ENCODE measurements at places on chromosomes 12 and 14.

DNA sequence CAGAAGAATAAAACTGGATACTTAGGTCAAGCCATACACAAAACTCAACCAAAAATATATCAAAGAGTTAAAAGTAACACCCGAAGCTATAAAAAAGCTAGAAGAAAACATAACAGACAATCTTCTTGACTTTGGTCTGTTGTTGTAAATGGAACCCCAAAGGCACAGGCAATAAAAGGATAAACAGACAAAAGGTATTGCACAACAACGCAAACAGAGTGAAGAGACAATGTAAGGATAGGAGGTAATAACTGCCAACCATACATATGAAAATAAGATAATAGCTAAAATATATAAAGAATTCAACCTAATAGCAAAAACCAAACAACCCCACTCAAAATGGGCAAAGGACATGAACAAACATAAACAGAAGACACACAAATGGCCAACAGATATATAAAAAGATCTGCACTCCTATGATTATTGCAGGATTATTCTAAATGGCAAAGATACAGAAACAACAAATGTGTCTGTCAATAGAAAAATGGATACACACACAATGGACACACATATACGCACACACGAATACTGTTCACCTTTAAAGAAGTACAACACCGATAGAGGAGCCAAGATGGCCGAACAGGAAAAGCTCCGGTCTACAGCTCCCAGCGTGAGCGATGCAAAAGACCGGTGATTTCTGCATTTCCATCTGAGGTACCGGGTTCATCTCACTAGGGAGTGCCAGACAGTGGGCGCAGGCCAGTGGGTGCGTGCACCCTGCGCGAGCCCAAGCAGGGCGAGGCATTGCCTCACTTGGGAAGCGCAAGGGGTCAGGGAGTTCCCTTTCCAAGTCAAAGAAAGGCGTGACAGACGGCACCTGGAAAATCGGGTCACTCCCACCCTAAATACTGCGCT lies 1137.1 kb downstream of the FSCB start:
- DNase-seq: no peak

DNA sequence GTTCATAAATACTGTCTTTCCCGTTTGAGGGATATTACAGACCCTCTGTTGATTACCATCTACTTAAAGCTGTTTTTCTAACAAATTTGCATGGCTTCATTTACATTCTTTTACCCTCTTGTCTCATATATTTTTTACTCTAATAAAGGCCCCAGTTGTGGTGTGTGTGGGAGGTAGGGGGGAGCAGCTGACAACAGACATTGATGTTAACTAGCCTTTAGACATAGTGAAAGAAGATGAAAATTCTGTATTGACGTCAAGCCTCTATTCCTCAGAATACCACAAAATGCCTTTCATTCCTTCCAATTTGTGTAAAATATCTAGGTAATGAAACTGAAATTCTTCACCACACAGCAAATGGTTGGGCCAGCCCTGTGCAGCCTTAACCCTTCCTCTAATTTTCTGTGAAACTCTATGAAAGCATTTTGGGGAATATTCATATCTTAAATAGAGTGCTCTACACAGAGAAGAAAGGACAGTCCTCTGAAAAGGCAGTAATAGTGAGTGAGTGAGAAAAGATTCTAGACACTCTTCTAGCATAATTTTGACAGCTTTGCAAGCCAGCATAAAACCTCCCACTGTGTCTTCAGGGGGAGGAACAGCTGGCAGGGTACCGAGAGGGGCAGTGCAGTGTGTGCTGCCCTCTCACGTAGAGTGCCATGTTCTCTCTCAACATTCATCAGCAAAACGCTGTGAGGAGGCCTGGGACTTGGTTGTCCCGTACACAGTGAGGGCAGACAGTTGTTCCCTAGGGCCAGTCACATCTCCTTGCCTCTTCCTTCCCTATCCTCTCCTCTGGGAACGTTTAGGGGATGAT lies 20.1 kb upstream of the CERS5 start:
- no peak for DNase-seq

DNA sequence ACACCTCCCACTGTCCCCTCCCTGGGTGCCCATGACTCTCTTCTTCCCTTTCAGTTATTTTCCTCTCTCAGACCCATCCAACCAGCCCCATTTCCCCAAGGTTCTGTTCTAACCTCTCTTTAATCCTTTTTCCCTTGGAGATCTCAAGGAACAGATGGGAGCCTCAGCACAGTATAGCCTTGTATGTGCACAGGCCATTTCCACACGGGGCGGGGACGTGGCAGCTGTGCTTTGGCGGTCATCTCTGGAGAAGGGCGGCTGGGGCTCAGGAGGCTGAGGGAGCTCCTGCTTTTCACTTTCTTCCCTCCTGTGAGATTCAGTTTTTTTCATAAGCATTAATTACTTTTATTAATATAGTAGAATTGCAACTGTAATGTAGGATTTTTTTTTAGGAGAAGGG lies 212.2 kb downstream of the ZFP36L1 start:
- DNase-seq: no peak

GRCh38 chr12:74401035-74401434 lies 136.6 kb upstream of the ATXN7L3B start:
- DNase-seq: no peak

DNA sequence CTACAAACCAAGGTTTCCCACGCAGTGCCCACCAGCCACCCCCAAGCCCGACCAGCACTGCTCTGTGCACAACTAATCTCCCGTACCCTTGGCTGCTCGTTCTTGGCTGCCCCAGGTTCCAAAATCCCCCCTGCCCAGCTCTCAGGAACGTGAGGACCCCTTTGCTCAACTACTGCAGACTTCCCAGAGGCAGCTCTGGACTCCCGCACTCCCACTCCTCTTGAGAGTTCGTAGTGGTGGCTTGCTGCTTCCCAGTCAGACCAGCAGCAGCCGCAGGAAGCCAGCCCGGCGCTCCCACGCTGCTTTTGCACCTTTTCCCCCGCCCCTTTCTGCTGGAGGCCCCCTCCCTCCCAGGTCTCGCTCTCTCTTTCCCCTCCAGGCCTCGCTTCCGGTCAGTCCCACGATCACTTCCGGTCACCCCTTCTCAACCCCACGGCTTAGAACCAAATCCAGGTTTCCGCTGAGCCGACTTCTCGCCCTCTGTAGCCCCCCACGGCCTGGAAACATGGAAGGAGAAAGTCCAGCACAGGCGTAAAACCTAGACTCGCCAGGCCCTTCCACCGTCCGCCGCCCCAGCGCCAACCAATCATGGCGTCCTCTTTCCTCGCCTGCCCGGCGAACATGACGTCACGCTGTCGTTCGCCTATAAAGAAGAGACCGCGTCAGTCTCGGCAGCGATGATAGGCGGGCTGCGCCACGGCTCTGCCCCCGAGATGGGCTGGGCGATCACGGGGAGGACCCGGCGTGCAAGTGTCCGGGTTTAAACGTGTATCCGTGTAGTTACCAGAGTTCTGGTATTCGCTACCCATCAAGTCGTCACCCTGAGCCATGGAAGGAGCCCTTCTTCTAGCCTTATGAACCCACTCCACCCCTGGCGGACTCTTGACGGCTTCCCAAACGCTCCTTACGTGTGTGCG lies at the start of gene TFCP2:
Gene TFCP2 (minus strand): TSS at position 621 of the 917 bp plus-strand sequence. CDS start 713 bp downstream, outside the sequence.
- DNase-seq: peak; percentile 92

GRCh38 chr14:21191809-21192446 lies 36.1 kb upstream of the OR5AU1 start:
- peak; percentile 67 for DNase-seq
